ENCODE measurements at places on chromosomes 3 and 15. TPM values are rescaled to one million over a fixed set of nuclear protein-coding genes. Genes with fewer than 3 reads are reported as not detected.

DAZL gene
- 0.07 TPM for total RNA-seq

CLRN1 gene
- not detected for total RNA-seq

PLOD2 gene
- total RNA-seq = 2.0 TPM

TRPM1 gene
- not detected for total RNA-seq

DPPA2 gene
- total RNA-seq = not detected

All from activated CD4-positive, alpha-beta T cell treated with anti-CD3 and anti-CD28 coated beads, Interleukin-2, amount 10 ng/mL, durations not matched to agents 24 days and 14 days (primary cell).